ENCODE measurements at places on chromosomes 5 and 9.

- no peak for DNase-seq
Measured at GRCh38 chr9:109499093-109499630, 1.1 kb upstream of the PTPN3 start.

DNA sequence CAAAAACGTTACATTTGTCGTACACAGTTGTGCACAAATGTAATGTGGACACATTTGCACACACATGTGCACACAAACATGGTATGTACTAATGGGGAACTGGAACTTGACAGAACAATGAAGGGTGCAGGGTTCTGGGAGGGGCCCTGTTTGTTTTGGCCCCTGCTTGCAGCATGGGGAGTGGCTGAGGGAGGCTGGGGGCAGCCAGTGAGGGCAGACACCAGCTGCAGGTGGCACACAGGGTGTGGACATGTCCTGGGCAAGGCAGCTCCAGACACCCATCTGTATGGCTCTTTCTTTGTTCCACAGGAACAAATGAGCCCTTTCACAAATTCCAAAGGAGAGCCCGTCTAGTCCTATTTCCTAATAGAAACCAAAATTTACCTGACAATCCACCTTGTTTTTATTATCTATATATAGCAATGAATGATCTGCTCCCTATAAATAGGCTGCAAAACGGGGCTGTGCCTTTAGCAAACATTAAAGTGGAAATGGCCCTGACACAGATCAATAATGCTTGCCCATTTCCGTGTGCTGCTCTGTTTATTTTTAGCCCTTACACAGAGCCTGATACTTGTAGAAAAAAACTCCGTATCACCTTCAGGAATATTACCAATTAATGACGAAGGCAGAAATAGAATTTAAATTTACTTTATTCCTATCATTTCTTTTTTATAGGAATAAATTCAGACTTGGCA lies 26.4 kb downstream of the MARCHF3 start:
- no peak for DNase-seq

DNA sequence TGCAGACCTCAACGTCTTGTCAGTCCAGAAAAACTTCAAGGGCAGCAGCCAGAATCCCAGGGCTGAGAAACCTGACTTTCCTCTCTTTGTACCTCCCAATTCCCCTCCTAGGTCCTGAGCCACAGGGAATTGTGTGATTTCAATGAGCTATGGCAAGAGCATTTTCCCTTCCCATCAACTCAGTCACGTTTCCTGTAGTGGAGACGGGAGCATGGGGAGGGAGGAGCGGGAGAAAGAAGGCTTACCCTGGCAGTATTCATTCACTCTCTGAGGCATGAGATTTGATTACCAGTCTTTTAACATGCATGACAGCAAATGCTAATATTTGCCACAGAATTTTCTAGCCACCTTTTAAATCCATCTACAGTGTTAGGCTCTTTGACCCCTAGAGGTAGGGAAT lies 109.4 kb upstream of the TBCA start:
- no peak for DNase-seq

- DNase-seq, result no peak
Measured at GRCh38 chr5:44385291-44385900, 3.8 kb downstream of the FGF10 start.

Data from Caco-2 (cell line).